ENCODE measurements at places on chromosomes 3 and 15.

DNA sequence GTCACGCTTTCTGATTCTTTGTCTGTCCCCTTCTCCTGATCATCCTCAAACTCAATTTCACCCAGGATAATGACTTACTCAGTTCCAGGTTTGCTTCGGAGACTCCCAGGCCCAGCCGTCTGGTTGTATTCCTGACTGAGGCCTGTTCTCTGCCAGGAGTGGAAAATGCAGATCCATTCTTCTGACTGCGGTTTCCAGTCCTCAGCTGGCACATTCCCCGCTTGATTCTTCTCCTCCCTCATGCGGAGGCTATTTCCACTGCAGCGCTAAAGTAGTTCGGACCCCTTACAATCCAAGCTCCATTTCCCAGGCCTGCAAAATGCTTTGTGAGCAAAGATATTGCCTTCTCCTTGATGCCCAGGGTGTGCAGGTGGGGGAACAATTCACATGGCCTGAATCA is 47.2 kb upstream of the GALNT15 start:
- DNase-seq = no peak

DNA sequence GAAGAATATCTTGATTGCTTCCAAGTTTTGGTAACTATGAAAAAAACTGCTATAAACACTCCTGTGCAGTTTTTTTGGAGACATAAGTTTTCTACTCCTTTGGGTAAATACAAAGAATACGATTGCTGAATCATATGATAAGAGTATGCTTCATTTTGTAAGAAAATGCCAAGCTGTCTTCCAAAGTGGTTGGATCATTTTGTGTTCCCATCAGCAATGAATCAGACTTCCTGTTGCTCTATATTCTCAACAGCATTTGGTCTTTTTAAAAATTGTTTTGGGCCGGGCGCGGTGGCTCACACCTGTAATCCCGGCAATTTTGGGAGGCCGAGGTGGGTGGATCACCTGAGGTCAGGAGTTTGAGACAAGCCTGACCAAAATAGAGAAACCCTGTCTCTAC is 14.5 kb downstream of the BTD start:
- DNase-seq = no peak

DNA sequence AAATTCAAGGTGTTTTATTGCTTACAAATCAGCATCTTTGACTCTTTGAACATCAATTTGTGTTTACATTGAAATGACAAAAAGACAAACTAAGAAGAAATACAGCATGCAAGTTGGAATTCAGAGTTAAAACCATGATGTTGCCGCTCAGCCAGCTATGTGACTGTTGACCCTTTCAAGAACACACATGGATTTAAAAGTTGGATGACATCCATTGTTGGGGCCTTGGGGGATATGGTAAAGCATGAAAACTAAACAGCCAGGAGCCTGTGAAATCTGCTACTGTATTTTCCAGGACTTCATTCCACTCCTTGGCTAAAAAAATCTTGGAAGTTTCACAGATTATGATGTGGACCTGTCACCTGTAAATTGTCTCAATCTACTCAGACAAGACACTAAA is 4.6 kb downstream of the P2RY1 start:
- no peak for DNase-seq

DNA sequence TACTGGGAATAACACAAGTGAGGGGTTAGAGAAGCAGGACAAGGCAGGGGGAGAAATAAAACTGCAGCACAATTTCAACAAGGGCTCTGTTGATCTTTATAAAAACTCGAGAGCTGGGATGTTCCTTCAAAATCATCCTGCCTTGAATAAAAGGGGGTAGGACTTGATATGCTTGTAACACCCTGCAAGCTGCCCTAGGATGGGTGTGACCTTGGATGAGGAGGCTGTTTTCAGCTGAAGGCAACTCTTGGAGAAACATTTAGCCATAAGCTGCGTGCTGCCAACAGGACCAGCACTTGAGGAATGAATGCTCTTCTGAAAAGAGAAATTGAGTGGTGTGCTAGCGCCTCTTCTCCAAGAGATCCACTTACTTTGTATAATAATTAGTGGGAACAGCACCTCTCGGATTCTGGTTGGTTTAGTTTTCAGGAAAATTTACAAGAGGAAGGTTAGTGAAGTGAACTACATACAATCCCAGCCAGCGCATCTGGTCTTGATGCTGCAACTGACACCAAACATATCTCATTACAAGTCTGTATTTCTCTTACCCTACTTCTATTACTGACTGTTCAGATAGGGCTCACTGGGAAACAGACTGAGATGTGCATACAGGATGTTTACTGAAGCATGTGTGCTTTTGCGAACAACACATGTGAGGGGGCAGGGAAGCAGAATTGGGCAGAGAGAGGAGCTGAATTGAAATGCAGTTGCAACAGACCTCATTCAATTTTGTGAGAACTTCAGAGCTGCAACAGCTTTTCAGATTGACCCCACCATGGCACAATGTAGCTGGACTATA is 643.0 kb upstream of the GOLIM4 start:
- DNase-seq = no peak

DNA sequence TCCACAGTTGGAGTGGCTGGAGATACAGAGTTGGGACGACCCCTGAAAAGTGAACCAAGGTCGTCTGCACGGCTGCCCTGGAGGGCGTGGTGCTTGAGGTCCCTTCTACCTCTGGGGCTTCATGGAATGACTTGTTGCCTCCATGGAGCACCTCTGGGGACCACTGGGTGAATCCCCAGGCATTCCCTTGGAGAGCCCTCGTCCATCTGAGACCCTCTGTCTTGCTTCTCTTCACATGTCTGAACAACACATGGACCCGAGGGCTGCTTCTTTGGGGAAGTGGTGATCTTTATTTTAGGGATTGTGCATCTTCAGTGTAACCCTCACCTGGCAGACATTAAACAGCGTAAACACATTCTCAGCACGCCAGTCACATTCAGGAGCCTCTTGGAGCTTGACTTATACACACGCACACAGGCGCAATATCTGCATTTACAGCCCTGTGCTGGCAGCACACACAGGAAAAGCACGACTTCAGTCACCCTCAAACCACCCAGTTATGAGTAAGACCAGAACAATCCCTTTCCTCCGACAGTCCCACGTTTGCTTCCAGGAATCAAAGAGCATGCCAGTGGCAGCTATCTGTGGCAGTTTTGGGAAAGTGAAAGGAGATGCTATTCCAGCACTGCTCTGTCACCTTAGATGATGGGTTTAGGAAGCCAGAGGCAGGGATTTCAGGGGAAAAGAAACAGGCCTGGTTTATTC is 12.6 kb downstream of the FAM107A start:
- no peak for DNase-seq

Data from stimulated activated CD8-positive, alpha-beta memory T cell treated with anti-CD3 and anti-CD28 coated beads, Interleukin-2, amount 100 ng/mL, for 48 hours (primary cell).